ENCODE measurements at places on chromosomes 6 and 20. TPM values are rescaled to one million over a fixed set of nuclear protein-coding genes. Genes with fewer than 3 reads are reported as not detected.

Gene IGF2R
- total RNA-seq, result 77.7 TPM

Gene PRSS16
- total RNA-seq, result 0.38 TPM

DNA sequence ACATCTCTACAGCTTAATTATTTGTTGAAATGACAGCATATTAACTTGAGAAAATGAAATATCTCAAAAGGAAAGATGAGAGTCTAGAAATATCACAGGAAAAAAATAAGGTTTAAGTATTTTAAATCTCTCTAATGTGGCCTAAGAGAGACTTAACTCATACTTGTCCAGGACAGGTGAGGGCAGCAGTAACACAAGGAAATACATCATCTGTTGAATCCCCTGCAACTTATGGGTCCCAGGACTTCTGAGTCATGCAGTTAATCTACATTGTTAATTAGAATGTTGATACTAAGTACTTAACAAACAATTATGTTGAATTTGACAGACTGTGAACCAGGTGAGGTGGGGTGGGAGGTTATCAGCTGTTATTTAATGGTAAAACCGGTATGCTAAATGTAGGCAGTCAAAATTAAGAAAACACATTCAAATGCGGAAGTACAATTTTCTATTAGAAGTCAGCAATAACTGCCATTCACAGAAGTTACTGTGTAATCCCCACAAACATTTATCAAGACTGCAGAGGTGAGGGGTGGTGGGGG lies 87.9 kb downstream of the CEP57L1 start:
- DNase-seq, result no peak

DNA sequence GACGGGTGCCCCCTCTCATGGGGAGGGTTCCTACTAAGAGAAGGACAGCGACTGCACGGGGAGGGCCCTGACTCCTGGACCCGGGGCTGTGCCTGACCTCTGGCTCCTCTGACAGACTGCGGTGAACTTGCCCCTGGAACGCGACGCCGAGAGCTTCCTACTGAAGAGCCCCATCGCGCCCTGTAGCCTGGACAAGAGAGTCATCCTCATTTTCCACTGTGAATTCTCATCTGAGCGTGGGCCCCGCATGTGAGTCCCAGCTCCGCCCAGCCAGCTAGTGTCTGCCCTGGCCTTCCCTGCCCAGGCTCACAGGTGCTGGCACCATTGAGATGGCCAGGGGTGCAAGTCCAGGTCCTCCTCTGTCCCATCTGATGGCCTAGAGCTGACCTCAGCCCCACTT lies 7.2 kb downstream of the CDC25B start:
- no peak for DNase-seq

DNA sequence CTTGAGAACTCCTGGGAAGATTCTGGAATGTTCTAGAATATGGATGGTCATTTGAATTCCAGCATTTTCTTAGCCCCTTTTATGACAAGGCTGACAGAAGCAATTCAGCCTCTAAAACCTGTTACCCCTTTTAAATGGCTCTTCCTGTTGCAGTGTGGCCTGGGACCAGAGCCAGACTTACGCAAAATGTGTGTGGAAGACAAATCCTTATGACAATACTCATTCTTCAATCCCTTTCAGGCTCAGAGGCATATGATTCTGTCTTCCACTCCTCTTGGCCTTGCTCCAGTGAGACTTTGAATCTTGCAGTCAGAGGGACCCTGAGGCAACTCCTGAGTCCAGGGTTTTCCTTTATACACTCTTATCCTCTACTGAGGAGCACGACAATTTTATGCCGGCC lies 287.0 kb downstream of the CLIC5 start:
- DNase-seq, result no peak

DNA sequence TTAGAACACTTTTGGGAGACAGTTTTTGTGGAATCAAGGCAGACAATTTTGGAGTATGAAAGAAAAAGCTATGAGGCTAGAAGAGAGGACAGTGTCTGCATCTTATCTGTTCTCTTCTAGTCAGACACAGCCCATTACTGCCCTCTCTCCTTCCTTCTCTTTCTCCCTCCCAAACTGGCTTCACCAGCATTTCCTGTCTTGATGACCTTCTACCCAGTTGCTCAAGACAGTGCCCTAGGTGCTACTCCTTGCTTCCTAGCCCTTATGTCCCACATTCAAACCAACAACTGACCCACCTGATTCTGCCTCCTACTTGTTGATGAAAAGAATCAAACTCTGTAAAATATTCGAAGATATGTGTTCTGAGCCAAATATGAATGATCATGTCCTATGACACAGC lies 116.4 kb upstream of the RIPOR2 start:
- DNase-seq, result no peak

DNA sequence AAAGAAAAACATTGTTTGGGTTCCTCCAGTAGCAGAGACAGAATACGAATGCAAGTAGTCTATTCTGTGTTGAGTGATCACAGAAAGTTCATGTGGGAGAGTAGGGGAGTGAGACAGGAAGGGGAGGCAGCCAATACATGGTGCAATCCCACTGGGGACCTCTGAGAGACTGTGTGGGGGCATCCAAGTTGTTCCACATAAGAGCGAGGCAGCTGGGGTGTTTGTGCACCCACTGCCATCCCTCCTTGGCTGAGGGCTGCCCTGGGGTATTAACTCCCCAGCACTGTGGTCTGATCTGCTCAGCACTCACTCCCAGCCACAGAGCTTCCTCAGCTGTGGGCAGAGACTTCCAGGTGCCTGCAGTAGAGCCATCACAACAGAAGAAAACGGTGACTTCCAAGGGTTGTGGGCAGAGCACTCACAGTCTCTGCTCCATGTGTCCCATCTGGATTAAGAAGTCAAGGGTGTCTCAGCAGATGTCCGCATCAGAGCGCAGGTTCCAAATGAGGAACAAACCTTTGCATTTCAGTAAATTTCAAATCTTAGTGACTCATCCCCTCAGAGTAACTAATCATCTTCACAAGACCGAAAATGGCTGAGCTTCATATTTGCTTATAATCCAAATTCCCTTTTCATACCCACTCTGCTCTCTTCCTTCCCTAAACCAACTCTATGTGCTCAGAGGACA lies 101.9 kb upstream of the NAA20 start:
- DNase-seq, result no peak

GRCh38 chr6:11911538-11911937 lies 100.6 kb upstream of the HIVEP1 start:
- no peak for DNase-seq

DNA sequence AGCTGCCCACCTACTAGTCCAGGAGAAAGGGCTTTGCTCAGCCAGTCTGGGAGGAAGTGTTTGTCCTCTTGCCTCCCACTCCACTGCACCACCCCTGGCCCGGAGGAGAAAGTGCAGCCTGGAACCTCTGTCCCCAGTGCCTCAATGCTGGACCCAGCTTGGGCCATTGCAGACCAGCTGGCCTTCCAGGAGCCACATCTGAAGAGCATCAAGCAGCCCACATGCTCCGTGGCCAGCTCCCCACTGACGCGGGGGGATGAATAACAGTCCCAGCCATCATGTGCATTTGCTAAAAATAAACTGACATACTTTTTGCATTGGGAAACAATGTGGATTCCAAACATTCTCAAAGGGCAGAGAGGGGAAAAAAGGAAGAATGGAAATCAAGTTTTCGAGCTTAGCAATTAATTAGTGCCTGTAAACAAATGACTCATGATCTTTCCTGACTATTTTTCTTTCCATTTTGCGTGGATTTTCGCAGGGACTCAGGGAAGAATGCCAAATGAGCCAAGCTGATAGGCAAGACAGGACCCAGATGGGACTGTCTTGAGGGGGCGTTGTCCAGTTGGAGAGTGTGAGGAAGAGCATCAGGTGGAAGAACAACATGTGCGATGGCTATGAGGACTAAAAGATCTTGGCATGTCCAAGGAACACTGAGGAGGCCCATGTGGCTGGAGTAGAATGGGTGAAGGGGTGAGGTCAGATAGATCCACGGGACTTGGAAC lies 34.1 kb downstream of the CEBPB start:
- DNase-seq, result no peak

DNA sequence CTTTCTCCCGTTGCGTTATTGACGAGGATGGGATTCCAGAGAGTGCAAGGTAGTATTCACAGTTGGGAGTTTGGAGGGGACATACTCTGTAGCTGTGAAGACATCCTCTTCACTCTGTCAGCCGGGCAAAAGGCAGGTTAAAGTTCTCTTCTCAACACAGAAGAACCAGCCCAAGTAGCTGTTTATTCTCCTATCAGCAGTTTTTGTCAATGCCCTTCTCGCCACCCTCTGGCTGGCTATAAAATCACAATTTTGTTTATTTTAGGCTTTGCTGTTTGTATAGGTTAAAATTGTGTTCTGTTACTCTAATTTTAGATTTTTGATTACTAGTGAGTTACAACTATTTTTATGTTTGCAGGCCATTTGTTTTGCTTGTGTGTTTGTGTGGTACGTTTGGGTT lies 37.9 kb upstream of the MAS1 start:
- DNase-seq, result no peak

GRCh38 chr6:4545893-4546292 lies 230.3 kb upstream of the CDYL start:
- DNase-seq, result no peak

DNA sequence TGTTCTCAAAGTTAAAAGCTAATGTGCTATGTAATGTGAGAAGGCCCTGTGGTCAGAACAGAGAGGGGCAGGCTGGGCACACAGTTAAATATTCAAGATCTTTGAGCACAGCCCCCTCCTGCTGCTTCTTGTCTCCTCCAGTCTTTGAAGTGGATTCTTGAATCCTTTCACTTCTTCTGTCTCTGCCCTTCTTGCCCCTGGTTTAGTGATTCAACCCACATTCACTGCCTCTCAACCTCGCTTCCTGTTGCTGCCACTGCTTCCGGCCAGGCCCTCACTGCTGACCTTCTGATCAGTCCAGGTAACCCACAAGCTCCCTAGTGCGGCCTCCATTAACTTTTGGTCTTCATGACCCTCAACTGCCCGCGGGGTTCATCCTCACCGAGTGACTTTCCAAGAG lies 417.3 kb upstream of the NOX3 start:
- DNase-seq, result no peak

DNA sequence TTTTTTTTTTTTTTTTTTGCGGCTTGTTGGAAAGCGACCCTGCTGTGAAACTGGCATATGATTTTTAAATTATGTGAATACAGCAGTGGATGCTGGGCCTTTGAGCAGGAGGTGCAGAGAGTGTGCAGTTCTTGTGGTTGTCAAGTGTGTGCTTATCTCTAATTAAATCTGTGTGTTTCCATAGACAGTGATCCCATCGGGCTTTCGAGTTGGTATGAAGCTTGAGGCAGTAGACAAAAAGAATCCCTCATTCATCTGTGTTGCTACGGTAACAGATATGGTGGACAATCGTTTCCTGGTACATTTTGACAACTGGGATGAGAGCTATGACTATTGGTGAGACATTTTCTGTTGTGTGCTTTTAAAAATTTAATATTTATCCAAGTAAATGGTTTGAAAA lies 52.4 kb downstream of the L3MBTL3 start:
- no peak for DNase-seq

DNA sequence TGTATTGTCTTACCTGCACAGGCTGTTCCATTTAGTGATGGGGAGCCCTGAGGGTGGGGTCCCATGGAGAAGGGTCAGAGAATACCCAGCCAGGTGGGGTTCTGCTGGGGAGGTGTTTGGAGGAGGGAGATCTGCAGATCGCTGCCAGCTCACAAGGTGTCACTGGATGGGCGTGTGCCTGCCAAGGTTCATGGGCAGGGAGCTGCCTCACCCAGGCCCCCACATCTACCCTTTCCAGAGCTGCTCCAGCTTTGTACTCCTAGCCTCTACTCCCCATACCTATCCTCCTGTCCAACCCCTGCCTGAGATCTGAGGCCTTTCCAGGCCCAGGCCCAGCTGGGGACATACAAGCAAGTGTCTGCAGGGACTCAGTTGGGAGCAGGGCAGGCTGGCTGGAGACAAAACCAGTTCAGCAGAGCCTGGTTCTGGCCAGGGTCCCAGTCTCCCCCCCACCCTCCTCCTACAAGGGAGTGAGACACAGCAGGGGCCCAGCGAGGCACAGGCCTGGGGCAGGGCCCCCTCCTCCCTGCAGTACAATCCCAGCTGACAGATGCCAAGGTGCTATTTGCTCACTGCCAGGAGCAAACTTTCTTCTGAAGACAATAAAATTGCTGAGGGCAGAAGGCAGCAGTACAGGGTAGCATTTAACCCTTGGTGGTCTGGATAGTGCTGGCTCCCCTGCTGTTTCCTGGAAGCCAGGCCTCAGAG lies 19.7 kb downstream of the SPDEF start:
- DNase-seq, result no peak

DNA sequence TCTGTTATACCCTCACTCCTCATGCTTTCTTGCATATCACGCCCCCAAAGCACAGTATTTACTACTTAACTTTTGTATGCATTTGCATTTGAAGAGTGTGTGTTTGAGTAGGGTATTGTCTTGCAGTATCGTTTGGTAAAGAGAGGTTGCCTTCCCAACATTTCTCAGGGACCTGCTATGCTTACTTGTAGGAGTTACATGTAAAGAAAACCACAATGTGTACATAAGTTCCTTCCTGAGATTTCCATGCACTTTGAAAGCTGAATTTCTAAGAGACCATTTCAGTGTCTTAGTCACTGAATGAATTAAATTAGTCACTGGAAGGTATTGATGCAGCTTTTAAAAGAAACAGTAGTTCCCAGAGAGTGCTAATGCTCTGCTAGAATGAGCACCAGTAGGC lies 159.3 kb upstream of the LAMA2 start:
- no peak for DNase-seq

DNA sequence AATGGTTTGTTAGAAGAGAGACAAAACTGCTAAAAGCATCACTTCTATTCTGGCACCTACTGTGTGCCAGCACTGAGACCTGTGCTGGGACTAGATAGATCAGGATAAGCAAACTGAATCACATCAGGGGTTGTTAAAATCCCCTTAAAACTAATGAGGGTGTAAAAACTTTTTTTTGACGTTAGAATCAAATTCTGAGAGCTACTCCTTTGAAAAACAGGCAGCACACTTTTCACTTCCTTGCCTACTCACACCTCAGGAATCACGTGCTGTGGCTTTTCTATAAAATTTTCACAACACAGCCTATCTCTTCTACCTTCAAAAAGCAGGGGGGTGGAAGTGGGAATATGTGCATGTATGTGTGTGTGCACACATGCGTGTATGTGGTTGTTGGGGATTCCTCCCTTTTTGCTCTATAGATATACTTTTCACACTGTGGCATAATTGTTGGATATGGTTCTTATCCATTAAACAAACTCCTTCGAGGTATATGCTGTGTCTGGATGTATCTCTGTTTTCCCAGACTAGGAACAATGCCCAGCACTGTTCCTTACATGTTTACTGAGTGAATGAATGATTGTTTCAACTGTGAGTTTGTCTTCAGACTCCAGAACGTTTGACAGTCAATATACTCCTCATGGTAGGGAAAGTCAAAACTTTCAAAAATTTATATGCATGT lies 105.4 kb downstream of the FYN start:
- no peak for DNase-seq

- no peak for DNase-seq
Measured at GRCh38 chr6:39188571-39188970, 40.7 kb downstream of the KCNK5 start.

DNA sequence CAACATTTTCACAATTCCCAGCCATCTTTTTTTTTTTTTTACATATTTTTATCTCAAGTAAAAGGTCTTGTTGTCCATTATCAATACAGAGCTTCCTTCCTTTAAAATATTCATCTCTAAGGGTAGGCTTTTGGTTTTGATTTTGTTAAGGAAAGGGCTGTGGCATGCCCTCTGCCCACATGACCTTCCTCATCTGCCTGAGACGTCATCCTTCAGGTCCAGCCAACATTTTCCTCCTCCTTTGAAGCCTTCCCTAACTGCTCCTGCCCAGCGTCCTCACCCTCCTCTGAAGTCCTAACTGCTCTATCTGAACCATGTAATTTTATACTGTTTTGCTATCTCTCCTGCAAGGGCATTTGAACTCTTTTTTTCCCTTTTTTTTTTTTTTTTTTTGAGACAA lies 73.9 kb upstream of the TGM3 start:
- DNase-seq, result no peak

GRCh38 chr6:89999945-90000825 lies 105.9 kb downstream of the GJA10 start:
- no peak for DNase-seq

Data from activated naive CD8-positive, alpha-beta T cell treated with anti-CD3 and anti-CD28 coated beads for 36 hours (primary cell).